IMR-90 (cell line): ENCODE measurements at places on chromosomes 5 and 9. TPM values are rescaled to one million over a fixed set of nuclear protein-coding genes. Genes with fewer than 3 reads are reported as not detected.

- no peaks in the 10 kb centered on the region for H3K4me1 ChIP-seq
- H3K27me3 ChIP-seq = no peaks in the 10 kb centered on the region
- no peaks in the 10 kb centered on the region for H3K36me3 ChIP-seq
- H3K4me3 ChIP-seq = no peak overlapping the region
- DNase-seq = peak; percentile 86
- H3K27ac ChIP-seq = no peak overlapping the region
These were observed 700.5 kb upstream of the ZNF608 start for GRCh38 chr5:125446986-125447385.

- no peaks in the 10 kb centered on the region for H3K27me3 ChIP-seq
- peak; percentile 71 for DNase-seq
- H3K4me1 ChIP-seq = peaks cover 8% of the 10 kb centered on the region
- no peaks in the 10 kb centered on the region for H3K36me3 ChIP-seq
- H3K4me3 ChIP-seq = no peak overlapping the region
- H3K27ac ChIP-seq = no peak overlapping the region
These were observed 105.5 kb downstream of the STRBP start for GRCh38 chr9:123162791-123163345.

- H3K27ac ChIP-seq = no peak overlapping the region
- no peak for DNase-seq
- H3K4me1 ChIP-seq = 0 out of 2 replicates have a peak, but pooled peaks cover 2% of the 10 kb centered on the region
- no peaks in the 10 kb centered on the region for H3K36me3 ChIP-seq
- H3K27me3 ChIP-seq = peaks cover 29% of the 10 kb centered on the region
These were observed 83.2 kb upstream of the BARHL1 start for GRCh38 chr9:132499251-132499650.

DNA sequence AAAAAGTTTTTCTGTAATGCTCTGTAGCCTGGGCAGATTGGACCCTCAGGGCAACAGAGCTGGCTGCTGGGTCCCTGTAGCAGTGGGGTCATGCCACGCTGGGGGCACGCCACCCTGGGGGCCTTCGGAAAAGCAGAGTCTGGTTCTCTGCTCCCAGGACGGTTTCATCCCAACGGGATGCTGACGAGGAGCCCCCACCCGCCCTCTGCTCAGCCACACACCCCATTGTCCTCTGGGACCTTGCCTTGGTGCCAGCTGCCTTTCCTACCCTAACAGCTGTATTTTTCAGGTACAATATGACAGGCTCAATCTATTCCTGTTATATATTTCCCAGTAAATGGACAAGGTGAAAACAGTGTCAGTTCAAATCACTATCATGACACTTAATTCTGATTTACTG lies 29.0 kb upstream of the MVB12B start:
- H3K27me3 ChIP-seq = peaks cover 47% of the 10 kb centered on the region
- H3K36me3 ChIP-seq = no peaks in the 10 kb centered on the region
- H3K4me1 ChIP-seq = no peaks in the 10 kb centered on the region
- H3K4me3 ChIP-seq = no peak overlapping the region
- no peak overlapping the region for H3K27ac ChIP-seq

DNA sequence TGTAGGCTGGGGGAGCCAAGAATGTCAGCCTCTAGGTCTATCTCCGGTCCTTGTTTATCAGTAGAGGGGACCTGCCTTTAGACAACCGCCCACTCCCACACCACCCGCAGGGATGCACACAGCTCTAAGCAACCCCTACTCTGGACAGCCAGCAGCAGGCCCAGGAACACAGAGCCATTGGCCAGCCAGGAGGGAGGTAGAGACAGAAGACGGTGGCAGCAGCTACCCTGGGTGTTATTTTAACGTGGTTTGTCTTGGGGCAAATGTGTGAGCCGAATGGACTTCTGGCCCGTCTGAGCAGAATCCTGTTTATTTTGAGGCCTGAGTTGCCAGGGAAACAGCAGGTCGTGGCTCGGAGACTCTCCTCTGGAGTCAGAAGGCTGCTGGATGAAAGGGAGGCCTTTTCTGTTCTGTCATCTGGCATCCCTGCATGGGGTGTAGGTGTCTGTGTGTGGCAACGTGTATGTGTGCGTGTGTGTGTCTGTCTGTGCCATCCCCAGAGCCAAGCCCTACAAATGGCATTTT lies 382 bp upstream of the FGF1 start:
- peaks cover 21% of the 10 kb centered on the region for H3K4me1 ChIP-seq
- H3K27me3 ChIP-seq = no peaks in the 10 kb centered on the region
- H3K27ac ChIP-seq = no peak overlapping the region

GRCh38 chr5:177434437-177434836 lies 8.0 kb downstream of the GRK6 start:
- no peak overlapping the region for H3K4me3 ChIP-seq
- DNase-seq = no peak
- H3K27ac ChIP-seq = no peak overlapping the region
- peaks cover 53% of the 10 kb centered on the region for H3K36me3 ChIP-seq

DNA sequence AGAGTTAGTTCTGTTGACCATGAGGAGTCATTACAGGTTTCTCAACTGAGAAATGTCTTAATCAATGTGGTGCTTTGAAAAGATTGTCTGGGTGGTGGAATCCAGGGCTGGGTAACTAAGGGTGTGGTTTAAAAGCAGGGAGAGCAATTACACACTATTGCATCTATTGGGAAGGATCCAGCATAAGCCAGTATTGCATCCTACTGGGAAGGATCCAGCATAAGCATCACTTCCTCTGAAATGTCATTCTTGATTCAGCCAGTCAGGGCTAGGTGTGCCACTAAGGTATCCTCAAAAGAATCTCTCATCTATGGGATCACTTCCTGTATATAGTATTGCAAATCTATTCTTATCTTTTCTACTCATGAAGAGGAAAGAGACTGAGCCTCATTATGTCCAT lies 38.6 kb downstream of the ELOVL7 start:
- no peaks in the 10 kb centered on the region for H3K36me3 ChIP-seq
- no peak for DNase-seq
- no peak overlapping the region for H3K4me3 ChIP-seq
- no peaks in the 10 kb centered on the region for H3K27me3 ChIP-seq
- no peaks in the 10 kb centered on the region for H3K4me1 ChIP-seq

DNA sequence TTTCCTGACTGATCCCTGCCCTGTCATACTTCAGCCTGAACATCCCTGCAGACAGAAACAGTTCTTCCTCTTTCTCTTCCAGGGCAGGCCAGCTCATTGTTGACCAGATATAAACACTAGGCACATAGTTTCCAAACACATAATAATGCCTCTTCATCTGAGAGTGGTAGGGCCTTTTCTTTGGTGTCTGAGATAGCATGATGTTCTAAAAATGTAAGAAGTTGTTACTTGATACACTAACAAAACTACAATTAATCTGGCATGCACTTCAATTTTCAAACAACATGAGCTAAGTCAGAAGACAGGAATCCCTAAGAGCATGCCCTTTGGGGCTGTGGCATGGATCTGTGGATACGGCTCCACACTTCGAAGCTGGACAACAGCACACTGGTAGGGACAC lies 246.6 kb downstream of the SPOCK1 start:
- DNase-seq = peak; percentile 56
- peaks cover 1% of the 10 kb centered on the region; the same call in 1 of the 2 replicates for H3K4me1 ChIP-seq
- no peaks in the 10 kb centered on the region for H3K36me3 ChIP-seq
- no peaks in the 10 kb centered on the region for H3K27me3 ChIP-seq
- H3K27ac ChIP-seq = no peak overlapping the region
- H3K4me3 ChIP-seq = no peak overlapping the region

DNA sequence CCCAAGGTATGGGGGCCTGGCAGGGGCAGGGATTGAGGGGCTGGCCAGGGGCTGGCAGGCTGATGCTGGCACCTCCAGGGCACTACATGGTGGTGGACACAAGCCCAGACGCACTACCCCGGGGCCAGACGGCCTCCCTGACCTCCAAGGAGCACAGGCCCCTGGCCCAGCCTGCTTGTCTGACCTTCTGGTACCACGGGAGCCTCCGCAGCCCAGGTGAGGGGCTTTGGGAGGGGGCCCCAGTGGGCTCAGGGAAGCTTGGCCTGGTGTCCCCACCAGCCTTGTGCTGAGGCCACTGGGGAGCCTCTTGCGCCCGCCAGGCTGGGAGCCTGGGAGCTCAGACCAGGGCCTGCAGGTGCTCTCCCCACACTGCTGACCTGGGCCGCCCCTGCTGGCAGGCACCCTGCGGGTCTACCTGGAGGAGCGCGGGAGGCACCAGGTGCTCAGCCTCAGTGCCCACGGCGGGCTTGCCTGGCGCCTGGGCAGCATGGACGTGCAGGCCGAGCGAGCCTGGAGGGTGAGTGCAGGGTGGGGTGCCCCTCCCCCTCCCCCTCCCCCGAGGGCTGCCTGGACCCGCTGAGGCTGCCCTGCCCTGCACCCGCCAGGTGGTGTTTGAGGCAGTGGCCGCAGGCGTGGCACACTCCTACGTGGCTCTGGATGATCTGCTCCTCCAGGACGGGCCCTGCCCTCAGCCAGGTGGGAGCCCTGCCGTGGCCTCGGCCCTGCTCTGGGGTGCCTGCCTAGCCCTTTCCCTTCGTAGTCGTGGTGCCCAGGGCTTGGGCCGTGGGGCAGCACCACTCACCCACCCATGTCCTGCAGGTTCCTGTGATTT lies 5.7 kb downstream of the MAMDC4 start:
- H3K4me3 ChIP-seq = no peak overlapping the region
- H3K27ac ChIP-seq = no peak overlapping the region
- no peak for DNase-seq
- no peaks in the 10 kb centered on the region for H3K27me3 ChIP-seq
- peaks cover 23% of the 10 kb centered on the region for H3K36me3 ChIP-seq

DNA sequence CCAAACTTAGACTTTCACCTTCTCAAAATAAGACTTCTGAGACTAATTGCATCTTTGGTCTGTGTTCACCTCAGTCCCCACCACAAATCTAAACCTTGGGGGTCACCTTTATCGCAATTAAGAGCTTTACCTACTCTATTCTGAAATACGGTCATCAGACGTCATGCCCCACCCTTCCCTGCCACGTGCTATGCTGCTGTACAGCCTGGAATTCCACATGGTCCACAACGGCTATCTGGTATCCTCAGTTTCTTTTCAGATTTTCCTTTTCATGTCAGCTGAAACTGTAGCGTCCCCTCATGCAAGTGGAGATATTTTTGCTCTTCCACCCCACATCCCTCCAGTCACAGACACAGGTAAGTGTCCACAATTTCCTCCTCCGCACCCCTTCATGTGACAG lies 511.1 kb downstream of the DIRAS2 start:
- H3K27me3 ChIP-seq = no peaks in the 10 kb centered on the region
- H3K4me1 ChIP-seq = no peaks in the 10 kb centered on the region
- H3K27ac ChIP-seq = no peak overlapping the region
- H3K36me3 ChIP-seq = no peaks in the 10 kb centered on the region

- peak; percentile 55 for DNase-seq
- no peaks in the 10 kb centered on the region for H3K4me1 ChIP-seq
- H3K27me3 ChIP-seq = peaks cover 13% of the 10 kb centered on the region
- no peak overlapping the region for H3K27ac ChIP-seq
These were observed 2.2 kb upstream of the LCN6 start for GRCh38 chr9:136750526-136750925.

The ANKRD55 gene
- 0.28 TPM in 1 of 2 replicates, not detected in the other for total RNA-seq

DNA sequence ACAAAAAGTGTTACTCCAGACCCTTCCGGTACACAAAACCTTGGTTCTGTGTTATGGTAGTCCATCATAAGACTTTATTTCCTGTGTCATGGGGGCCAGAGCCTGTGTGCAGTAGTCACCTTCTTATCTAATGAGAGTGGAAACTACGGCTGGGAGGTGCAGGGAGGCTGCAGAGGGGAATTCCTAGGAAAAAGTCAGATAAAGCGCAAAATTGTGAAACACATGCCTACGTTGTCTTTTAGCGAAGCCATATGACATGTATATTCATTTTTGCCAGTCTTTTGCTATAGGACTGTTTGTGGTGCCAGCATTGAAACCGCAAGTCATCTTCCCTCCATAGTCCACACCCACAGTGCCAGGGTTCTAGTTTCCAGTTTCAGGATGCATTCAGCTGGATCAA lies 80.7 kb downstream of the PPARGC1B start:
- peaks cover 29% of the 10 kb centered on the region for H3K27me3 ChIP-seq
- H3K36me3 ChIP-seq = no peaks in the 10 kb centered on the region
- no peak for DNase-seq
- no peak overlapping the region for H3K4me3 ChIP-seq
- no peak overlapping the region for H3K27ac ChIP-seq

The ENC1 gene
- total RNA-seq = 55.8 and 70.8 TPM in 2 replicates

DNA sequence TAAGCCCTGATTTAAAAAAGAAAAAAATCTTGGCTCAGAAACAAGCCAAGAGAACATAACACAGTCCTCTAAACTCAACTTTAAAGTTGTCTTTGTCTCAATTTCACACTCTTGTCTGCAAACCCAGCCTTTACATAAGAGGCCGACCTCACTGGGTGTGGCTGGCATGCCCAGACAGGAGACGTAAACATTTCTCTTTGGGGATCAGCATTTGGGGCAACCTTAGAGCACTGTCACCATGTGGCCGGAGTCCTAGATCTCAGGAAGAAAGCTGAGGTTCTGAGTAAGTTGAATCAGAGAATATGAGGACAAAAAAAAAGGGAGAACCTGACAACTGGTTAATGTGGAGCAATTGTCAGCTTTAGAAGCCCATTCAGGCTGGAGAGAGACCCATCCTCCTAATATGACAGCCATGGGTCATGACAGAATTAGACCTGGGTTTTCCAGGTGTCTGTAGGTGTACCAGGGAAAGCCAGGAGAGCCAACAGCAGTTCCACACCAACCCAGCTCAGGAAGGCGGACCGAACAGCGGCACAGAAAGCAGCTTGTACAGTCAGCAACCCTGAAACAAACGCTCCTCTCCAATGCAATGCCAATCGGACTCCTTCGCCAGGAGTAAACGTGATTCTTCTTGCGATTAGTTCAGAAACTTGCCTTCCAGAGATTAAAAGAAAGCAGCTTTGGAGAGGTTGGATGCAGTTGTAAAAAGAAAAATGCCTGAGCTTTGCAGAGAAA lies 97.9 kb upstream of the MAP3K1 start:
- H3K27ac ChIP-seq = no peak overlapping the region
- 0 out of 2 replicates have a peak, but pooled peaks cover 1% of the 10 kb centered on the region for H3K4me1 ChIP-seq
- H3K27me3 ChIP-seq = no peaks in the 10 kb centered on the region; the same call in 1 of the 2 replicates
- no peaks in the 10 kb centered on the region for H3K36me3 ChIP-seq
- DNase-seq = no peak

DNA sequence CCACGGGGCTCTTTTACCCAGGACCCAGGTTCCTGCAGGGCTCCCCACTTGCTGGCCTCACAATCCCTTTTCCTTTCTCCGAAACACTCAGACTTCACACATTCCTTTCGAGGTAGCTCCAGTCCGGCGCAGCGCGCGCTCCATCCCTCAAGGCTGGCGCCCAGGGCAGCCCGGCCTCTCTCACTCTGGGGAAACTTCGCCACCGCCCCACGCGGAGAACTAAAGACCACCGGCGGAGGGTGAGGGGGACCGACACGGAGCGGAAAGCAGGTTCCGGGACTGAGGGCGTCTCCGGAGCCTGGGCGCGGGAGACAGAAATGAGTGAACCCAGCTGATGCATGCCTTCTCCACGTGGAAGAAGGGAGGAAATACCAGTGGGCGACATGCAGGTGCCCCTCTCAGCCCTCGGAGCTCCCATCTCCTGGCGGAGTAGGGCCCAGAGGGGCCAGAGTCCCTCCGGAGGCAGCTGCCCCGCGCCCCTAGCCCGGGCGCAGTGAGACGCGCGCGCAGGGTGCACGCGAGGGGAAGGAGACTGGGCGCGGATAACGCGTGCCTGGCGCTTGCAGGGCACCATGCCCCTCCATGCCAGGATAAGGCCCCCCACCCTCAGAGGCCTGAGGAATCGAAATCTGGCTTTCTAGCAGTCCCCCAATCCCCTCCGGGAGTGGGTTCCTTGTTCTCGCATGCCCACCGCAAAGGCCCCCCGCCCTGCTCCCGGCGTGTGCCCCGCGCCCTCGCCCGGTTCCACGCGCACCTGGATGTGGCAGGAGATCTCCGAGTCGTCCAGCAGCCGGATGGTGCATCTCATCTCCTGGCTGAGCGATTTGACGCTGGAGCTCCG lies 650 bp downstream of the FRMD3 start:
- peaks cover 16% of the 10 kb centered on the region for H3K27me3 ChIP-seq
- peak overlapping the region; percentile 45 for H3K4me3 ChIP-seq
- H3K36me3 ChIP-seq = no peaks in the 10 kb centered on the region
- H3K27ac ChIP-seq = no peak overlapping the region
- no peak for DNase-seq
